ENCODE measurements at places on chromosomes 2 and 18.

DNA sequence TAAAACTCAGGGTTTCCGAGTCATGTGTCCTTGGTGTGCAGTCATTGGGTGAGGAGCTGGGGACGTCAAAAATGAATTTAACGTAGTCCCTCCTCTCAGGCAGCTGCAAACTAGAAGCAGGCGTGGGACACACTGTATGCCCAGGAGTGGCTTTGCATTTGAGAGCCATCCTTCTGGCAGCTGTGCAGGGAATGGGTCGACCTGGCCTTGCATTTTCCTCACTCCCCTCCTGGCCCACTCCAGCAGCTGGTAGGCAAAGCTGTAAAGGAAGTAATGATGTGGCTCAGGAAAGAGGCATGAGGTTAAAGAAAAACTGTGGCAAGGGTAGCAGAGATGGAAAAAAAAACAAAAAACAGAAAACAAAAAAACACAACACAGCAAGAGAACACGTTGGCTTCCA, 46.5 kb downstream of the RNF144A start:
- no peak for DNase-seq

DNA sequence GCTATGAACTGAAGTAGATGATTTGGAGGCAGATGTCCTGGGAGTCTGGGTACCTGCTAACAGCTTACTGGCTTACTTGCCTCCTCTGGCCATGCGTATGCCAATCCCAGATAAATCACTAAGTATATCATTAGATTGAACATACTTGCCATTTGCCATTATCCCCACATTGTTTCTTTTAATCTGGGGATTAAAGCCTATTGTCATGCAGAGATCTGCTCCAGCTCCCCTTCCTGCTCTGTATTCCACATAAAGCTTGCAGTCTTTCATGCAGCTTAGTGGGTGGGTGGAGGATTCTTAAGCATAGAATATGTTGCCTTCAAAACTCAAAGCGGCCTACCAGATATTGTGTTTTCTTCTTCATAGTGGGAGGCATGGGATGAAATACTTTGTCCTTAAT, 311.8 kb upstream of the MMADHC start:
- no peak for DNase-seq

DNA sequence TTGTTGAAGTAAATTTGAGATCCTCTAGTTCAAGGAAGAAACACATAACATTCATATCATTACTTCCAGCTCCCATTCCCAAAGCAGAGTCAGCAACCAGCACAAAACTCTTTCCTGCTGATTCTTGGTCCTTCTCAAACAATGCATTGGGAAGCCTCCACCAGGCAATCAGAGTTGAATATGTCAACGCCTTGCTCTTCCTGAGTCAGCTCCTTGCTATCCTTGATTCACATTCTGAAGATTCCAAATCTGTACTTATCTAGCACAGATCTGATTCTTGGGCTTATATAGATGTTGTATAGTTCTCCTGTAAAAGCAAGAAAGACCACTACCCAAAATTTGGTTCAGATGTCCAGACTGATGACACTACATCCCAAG, 29.6 kb downstream of the CFAP210 start:
- DNase-seq = no peak

DNA sequence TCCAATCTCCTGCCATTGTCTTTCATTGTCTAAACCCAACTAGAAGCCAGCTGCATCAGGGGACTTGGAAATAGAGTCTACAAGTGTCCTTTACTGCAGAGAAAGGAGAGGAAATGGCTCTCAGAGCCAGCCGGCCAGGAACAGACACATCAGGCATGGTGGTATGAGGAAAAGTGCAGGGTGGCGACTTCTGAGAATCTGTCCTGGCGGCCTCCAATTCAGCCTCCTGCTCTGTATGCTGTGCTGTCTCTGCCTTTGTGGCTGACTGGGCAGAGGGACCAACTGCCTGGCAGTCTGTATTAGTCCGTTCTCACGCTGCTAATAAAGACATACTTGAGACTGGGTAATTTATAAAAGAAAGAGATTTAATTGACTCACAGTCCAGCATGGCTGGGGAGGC, 36.8 kb upstream of the AQP4 start:
- DNase-seq = no peak

GRCh38 chr2:134836986-134837385, 1.4 kb upstream of the ACMSD start:
- DNase-seq = no peak

DNA sequence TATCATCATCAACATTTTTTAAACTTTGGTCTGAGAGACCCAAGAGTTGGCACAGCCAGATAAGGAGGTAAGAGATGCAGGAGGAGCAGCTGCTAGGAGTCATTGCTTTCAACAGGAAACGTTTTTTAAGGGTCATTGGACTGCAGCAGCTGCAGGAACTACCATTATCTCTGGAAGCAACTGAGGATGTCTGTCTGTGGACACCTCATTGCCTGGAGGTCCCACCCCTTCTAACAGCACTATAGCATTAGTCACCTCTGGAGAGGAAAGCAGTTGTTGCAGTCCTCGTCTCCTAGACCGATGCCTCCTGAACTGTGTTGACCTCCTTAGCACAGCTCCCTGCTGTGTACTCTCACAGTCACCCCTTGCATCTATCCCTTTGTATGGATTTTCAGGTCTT, 21.5 kb upstream of the FSHR start:
- DNase-seq = no peak

DNA sequence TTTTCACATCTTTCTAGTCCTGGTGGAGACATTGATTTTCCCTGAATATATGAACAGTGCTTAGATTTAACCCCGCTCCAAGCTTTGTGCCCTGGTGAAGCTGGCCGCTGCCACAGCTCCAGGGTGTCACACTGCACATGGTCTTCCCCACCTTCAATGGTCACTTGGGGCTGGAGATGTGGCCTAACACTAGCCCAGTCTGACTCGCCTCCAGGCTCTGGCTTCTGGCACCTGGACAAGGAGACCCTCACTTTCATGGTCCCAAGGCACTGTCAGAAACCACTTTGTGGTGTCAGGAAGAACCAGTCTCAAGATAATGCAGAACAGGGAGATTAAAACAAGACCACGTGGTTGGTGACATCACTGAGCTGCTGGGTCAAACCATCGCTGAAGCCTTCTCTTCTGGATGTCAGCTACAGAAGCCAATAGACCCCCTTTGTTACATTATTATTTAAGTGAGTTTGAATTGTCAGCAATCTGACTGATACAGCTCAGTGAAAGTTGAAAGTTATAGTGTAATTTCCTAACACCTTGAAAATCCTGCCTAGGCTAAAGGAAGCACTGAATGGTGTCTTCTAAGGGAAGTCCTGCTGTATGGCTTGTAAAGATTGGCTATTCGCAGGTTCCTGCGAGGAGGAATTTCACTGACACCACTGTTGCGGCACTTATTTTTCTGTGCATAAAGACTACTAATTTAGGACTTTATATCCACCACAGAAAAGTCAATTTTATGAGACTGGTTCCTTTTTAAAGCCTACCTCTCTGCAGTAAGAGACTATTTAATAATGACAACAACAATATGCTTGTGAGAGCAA, 55.0 kb upstream of the CTDP1 start:
- DNase-seq = peak; percentile 29

DNA sequence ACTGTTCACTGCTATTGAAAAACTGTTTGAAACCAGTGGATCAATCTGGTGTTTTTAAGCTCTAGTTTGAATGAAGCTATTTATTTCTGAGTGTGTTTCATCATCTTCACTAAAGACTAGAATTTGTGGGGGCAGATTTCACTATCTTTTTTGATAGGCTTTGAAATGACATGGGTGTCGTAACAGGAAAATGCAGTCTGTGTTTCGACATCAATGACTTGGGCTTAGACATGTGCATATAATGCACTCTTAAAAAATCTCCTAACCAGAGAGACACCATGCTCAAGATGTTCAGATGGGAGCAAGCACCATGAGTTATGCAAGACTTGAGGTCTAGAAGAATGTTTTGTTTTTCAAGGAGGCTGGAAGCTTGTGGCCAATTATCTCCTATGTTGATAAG, 221.6 kb downstream of the GPD2 start:
- DNase-seq = no peak

DNA sequence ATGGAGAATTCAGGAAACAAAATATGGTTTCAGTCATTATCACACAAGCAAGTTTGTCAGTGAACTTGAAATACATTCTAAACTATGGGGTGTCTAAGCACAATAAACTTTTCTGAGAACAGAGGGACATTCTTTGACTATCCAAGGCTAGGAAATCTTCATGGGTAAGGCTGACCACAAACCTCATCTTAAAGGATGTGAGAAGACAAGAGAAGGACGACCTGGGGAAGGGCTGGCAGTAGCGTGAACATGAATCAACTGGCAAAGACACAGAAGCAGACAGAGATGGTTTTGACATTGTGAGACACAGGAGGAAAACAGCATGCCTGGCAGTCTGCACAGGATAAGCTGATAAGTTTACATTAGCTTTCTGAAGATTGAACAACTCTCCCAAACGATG, 752.4 kb upstream of the SLC8A1 start:
- DNase-seq = no peak

- DNase-seq = no peak
These were observed 145.6 kb downstream of the TGIF1 start for GRCh38 chr18:3595369-3596273.

- DNase-seq = no peak
These were observed 15.9 kb upstream of the TMEM214 start for GRCh38 chr2:27016801-27017325.

DNA sequence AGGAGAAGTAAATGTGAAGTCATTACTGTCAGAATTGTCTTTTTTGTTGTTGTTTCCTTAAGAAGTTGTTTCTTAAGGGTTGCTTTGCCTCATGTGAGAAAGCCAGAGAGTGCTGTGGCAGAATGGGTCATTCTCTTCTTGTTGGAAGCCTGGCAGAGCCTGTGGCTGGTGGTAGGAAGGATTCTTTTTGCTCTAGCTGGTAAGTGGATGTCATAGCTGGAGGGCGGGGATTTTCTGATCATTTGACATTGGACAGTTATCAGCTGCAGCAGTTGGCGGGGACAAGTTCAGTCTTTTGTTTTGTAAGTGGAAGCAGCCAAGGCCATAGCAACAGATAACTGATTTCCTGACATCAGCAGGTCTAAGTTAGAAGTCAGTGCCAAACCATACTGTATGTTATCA, 5.5 kb upstream of the RMDN2 start:
- no peak for DNase-seq
